Stimulated activated CD8-positive, alpha-beta memory T cell treated with anti-CD3 and anti-CD28 coated beads, Interleukin-7, amount 100 ng/mL, for 1 hour (primary cell): ENCODE measurements at places on chromosomes 16 and 17.

DNA sequence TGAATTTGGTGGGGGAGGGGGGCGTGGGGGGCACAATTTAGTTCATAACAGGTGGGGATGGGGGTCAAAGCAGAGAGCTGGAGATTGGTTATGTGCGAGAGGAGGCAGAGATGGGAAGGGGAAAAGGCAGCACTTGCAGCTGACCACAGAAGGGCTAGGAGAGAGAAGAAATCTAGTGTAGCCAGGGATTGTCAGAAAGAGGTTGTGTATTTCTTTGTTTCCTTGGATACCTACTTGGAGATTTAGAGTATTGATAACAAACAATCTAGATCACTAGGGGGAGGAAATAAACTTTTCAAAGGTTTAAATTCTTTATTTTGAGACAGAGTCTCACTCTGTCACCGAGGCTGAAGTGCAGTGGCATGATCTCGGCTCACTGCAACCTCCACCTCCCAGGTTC, 47.1 kb upstream of the YPEL2 start:
- no peak for DNase-seq

DNA sequence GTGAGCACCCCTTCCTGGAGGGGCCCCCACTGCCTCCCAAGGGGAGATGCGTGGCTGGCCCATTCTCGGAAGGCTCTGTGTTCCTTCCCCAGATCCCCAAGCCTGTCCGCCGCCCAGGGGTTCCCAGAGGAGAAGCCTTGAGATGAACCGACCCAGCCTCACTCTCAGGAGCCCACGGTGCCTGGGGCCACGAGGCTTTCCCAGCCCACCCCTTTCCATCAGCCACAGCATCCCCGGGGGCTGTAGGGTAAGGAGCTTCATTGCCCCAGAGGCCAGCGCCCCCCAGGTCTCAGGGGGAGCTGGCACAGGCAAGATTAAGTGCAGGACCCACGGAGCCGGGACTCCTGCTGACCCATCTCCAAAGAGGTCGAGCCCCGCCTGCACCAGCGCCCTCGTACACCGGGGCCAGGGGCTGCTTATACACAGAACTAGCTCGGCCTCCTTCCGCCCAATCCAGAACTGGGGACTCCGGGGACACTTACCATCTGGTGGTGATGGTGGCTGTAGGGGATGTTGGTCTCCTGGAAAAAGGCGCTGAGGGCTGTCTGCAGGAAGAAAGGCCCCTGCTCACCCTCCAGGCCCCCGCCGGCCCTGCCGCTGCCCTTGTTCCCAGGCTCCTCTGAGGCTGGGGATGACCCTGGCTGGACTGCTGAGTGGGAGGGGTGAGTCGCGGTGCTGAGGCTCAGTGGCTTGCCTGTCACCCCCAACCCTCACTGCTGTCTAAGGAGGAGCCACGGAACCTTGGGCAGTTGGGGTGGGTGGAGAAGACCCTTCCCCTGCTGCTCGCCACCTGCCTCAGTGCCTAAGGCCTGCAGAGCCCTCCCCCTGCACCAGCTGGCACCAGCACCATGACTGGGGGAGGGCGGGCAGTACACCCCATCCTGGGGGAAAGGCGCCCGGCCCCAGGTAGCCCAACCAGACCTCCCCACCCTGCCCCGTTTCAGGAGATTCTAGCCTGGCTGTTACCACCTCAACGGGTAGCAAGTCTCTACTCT, 4.4 kb downstream of the UBALD1 start:
- DNase-seq: no peak

DNA sequence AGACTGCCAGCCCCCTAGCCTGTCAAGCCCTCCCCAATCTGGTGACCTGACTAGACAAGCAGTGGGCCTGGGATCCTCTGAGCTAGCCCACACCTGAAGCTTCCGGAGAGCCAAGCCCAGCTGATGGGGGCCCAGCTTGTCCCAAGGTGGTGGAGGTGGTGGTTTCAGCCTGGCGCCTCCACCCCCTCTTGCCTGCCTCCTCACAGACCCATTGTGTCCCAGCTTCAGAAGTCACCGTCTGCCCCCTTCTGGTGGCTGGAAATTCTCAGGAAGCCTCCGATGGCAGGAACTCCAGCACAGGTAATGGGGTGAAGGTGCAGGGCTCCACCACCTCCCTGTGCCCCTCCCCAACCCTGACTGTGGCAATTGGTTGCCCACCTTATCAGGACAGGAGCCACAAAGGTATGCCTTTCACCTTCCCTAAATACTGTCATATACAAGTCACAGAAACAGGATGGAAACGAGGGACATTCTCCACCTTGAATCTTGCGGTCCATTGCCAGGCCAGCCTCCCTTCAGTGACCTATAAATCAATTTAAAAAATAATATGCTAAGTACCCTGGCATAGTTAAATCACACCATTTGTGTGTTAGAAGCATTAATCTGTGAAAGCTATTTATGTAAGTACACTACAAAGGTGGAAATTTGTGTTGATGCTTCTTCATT, 66.0 kb upstream of the ZNF423 start:
- peak; percentile 9 for DNase-seq

DNA sequence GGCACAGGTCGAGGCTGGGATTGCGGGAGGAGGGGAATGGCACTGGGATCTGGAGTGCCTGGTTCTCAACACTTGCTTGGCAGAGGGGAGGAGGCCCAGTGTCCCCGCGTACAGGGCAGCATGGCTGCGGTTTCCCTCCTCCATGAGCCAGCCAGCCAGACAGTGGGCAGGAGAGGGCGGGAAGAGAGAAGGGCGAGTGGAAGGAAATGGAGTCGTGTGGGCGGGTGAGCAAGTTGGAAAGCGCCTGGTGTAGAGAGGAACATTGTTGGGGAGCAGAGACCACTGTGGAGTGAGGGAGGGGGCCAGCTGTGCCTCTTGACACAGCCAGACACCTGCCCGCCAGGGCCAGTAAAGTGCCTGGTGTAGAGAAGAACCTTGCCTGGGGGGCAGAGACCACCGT, 130.5 kb downstream of the OR1D5 start:
- DNase-seq: no peak

- no peak for DNase-seq
Measured at GRCh38 chr17:19440421-19440820, 29.4 kb downstream of the RNF112 start.
